Stimulated activated CD4-positive, alpha-beta T cell treated with anti-CD3 and anti-CD28 coated beads, TNF-alpha, amount 100 ng/mL, for 24 hours (primary cell): ENCODE measurements at places on chromosomes 2 and 18.

DNA sequence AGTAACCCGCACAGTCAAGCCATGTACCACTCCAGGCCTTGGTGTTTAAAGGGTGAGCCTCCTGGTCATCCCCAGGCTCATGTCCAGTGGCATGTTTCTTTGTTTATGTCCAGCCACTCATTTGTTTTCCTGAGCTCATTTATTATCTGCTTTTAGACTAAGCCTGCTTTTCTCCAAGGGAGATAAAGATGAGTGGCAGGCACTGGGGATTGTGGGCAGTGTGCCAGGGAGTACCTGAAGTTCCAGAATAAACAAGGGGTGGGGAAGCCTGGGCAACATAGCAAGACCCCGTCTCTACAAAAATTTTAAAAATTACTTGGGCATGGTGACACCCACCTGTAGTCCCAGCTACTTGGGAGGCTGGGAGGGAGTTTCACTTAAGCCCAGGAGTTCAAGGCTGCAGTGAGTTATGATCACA, 1.9 kb downstream of the ANXA4 start:
- DNase-seq, result no peak

DNA sequence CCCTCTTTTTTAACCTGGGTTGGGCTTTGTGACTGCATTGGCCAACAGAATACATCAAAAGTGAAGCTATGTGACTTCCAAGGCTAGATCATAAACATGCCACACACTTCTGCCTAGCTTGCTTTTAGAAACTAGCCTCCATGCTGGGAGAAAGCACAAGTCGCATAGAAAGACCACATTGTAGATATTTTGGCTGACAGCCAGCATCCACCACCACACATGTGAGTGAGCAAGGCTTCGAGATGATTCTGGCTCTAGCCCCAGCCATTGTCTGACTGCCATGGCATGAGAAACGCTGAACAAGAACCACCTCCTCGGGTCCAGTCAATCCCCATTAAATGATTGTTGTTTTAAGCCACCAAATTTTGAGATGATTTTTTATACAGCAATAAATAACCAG, 66.8 kb upstream of the STPG4 start:
- DNase-seq, result no peak

DNA sequence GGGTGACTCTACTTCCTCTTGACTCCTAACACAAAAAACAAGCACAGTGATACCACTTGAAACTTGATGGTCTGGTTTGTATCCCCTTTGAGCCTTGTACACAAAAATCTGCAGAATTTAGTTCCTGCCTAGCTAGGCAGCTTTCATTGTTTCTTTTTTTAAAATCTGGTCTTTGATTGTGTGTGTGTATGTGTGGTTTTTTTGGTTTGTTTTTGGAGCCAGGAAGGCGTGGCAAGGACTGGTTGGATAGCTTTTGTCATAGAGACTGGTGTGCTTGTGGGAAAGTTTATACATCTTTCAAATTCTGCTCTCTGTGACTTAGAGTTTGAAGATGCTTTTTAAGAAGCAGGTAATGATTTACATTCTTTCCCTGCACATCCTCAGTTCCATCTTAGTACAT, 127.4 kb downstream of the TANC1 start:
- DNase-seq, result no peak

DNA sequence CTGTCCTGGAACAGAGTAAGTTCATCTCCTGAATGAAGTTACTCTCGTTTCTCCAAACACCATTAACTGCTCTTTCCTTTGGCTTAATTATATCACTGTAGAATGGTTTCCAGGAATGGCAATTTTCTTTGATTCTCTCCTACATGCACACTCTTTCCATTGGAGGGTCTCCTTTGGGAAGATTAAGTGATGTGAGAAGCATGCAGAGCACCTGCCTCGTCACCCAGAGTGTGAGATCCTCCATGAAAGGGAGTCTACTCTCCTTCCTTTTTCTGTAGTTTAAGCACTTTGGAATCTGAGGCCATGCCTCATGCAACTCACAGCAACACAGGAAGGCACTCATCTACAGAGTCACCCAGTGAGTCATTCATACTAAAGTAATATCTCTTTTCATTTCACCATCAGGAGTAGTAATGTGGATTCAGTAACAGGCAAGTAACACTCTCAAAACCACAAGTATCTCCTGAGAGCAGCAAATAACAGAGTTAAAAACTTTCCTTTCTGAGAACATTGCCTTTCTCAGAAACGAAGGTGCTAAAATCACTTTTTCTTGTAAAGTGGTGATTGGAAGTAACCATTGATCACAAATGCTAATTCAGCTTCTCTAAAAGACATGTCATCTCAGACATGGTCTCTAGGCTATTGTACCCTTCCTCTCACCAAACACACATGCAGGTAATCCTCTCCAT, 52.8 kb upstream of the IL1RL1 start:
- no peak for DNase-seq

GRCh38 chr2:168568476-168569267, 112.6 kb downstream of the CERS6 start:
- DNase-seq, result no peak

GRCh38 chr2:123648016-123648415, 377.1 kb upstream of the CNTNAP5 start:
- DNase-seq, result no peak

DNA sequence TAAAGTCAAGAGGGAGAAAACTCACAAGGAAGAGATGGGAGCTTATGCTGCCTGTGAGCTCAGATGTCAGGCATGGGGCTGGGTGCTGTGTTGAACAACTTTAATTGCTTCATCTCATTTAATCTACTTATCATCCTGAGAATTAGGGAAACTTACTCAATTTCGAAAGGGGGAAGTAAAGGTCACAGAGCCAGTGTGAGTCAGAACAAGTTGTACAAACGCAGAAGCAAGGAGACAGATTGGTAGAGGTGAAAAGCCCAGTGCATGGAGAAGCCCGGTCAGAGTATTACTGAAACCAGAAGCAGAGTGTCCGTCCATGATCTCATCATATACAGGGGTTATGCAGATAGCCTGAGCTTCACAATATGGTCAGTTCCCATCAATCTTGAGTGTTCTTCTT, 281.1 kb upstream of the POU3F3 start:
- DNase-seq, result no peak

DNA sequence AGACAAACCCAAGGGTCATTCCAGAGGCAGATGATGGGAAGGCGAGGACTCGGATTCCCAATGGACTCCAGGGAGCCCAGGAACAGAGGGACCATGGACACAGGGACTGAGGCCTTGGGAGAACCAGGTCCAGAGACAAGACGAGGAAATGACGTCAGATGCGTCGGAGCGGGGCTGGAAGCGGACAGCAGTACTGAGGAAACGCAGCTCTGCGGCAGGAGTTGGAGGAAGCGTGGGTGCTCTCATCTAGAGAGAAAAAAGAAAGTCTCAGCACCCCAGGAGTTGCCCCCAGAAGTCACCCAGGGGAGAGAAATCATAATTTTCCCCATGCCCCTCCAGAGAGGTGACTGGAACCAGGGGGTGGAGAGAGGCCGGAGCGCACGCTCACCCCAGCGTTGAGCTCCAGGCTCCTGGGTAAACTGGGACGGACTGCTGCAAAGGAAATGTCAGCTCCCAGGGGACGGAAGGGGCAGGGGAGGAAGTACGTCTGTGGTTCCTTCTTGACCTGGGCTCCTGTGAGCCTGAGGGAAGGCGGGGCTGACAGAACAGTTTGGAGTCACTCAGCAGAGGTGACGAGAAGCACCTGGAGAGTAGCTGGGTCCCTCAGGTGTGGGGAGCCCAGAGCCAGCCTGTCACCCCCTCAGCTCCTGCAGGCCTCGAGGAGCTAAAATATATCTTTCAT, 44.7 kb downstream of the CMPK2 start:
- DNase-seq, result no peak

GRCh38 chr2:239462671-239463506, 62.1 kb upstream of the HDAC4 start:
- DNase-seq, result no peak

DNA sequence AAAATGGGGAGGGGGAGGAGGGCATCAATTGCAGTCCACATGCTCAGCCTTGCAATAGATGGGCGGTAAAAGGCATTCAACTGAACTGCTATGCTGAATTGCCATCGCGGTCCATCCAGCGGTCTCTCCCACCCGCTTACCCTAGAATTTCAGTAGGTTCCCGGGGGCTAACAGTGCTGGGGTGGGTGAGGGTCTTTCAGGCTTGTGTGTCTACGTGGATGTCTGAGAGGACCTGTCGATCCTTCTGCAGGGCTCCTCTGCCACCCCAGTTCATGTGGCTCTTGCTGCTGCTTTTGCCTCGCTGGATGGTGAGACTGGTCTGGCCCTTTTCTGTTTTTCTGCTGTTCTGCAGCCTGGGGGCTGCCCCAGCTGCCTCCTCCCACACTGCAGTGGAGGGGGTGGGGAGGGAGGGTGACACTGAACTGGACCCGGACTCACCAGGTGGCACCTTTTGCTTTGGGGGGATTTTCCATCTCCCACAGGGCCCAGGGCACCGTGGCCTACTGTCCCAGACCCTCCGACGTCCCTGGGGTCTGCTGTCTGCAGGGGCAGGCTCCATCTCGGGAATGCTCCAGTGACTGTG, 14.1 kb downstream of the ACKR3 start:
- no peak for DNase-seq
